Kidney epithelial cell (primary cell): ENCODE measurements at places on chromosomes 5 and 9. TPM values are rescaled to one million over a fixed set of nuclear protein-coding genes. Genes with fewer than 3 reads are reported as not detected.

The PTGDS gene
- 2.0 and 3.8 TPM in 2 replicates for total RNA-seq

The PCDHB10 gene
- 1.6 and 3.4 TPM in 2 replicates for total RNA-seq

The OR1N1 gene
- total RNA-seq: not detected in 2 replicates

The RXRA gene
- total RNA-seq: 15.0 and 19.7 TPM in 2 replicates

The PCDHA13 gene
- total RNA-seq: 0.21 TPM in 1 of 2 replicates, not detected in the other

The PCDHB7 gene
- 0.96 and 1.5 TPM in 2 replicates for total RNA-seq

The GTF3C4 gene
- 17.9 and 21.3 TPM in 2 replicates for total RNA-seq

The PCDH12 gene
- total RNA-seq: not detected in 2 replicates

The TMEM171 gene
- total RNA-seq: 2.9 and 3.0 TPM in 2 replicates

The CAMK2A gene
- not detected in 2 replicates for total RNA-seq

The LCP2 gene
- total RNA-seq: 0.07 and 0.13 TPM in 2 replicates

The FAM151B gene
- total RNA-seq: 1.0 and 3.8 TPM in 2 replicates

DNA sequence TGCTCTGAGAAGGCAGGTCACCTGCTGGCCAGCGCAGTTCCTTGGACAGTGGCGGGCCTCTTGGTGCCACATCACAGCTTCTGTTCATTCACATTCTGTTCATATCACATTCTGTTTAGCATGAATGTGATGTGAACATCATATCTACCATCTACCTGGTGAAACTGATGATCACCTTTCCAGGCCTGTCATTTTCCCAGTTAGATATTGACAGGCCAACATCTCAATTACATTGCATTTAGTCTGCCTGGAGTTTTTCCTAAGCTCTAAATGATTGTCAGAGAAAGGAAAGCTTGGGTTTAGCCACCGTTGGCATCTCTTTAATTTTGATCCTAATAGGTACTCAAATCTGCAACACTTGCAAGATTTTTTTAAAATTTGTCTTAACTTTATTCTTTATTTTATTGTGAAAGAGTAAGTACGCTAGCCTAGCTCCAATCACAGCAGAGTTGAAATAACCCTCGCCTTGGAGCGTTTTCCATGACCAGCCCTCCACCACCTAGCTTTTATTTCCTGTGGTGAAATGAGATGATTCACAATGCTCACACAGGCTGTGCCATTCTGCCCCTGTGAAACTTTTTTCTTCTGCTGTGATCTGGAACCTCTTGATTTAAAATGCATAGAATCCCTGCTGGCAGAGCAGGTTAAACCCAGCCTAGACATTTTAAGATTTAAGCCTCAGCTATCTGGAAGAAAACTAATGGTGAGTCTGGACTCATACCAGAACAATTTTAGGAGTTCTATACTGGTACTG lies 225.0 kb downstream of the ESM1 start:
- peak; percentile 10 for DNase-seq

- DNase-seq: no peak
Measured at GRCh38 chr5:122064992-122065391, 13.1 kb downstream of the LOX start.

GRCh38 chr9:121472446-121472845 lies 27.2 kb downstream of the GGTA1 start:
- no peak for DNase-seq

- no peak for DNase-seq
Measured at GRCh38 chr5:124669956-124670721, 76.3 kb downstream of the ZNF608 start.

DNA sequence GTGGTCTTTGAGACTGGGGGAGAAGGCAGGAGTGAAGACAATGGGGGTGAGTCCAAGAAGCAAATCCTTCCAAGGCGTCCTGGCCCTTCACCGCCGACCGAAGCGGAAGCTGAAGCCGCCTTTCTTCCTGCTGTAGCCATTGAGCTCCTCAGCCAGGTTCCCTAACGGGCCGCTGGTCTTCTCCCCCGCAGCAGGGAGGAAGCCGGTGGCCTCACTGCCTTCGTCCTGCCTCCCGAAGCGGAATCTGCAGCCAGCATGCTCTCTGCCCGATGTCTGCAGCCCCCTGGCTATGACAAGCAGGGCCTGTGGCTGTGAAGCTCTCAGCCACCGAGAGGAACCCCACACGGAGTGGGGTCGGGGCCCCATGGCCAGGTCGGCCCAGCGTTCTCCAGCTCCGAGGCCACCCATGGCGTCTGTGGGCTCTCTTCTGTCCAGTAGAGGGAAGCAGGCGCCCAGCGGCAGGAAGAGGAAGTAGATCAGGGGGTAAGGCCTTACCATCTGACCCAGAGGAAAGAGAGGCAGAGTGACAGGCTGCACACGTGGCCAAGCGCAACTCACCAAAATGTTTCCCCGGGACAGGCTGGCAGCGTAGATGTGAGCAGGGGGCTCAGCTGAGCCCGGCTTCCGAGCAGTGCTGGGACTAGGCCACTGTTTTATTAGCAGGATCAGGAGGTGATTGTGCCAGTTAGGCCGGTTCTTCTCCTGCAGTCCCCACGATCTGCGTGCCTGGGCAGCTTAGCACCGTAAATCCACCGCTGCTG lies 3.1 kb downstream of the QRFP start:
- DNase-seq: no peak

GRCh38 chr5:68137511-68138140 lies 77.9 kb upstream of the PIK3R1 start:
- DNase-seq: no peak

- no peak for DNase-seq
Measured at GRCh38 chr5:96730586-96730985, 68.4 kb downstream of the CAST start.

- no peak for DNase-seq
Measured at GRCh38 chr9:4701526-4701925, 22.2 kb downstream of the CDC37L1 start.

GRCh38 chr5:177301503-177302165 lies 1.9 kb downstream of the RAB24 start:
- no peak for DNase-seq

DNA sequence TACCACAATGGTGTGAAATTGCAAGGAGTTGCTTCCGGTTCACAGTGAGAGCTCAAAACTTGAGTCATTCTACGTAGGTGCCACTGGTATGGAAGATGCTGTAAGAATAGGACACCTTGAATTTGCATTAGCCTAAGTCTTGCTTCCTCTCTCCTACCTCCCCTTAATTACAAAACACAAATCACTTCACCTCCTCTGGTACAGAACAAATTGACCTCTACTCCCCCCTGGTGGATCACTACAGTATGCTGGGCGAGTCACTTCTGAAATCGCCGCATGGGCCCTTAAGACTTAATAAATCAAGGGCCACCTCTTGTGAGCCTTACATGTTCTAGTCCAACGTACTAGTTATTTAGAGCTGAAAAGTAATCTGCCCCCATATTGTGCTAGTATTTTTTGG lies 145.3 kb upstream of the SMARCA2 start:
- no peak for DNase-seq

GRCh38 chr9:34665067-34665380 lies 2.6 kb upstream of the CCL27 start:
- no peak for DNase-seq

GRCh38 chr5:6859951-6860638 lies 146.9 kb downstream of the TENT4A start:
- DNase-seq: no peak

- DNase-seq: no peak
Measured at GRCh38 chr5:126052791-126053190, 370.4 kb upstream of the GRAMD2B start.

DNA sequence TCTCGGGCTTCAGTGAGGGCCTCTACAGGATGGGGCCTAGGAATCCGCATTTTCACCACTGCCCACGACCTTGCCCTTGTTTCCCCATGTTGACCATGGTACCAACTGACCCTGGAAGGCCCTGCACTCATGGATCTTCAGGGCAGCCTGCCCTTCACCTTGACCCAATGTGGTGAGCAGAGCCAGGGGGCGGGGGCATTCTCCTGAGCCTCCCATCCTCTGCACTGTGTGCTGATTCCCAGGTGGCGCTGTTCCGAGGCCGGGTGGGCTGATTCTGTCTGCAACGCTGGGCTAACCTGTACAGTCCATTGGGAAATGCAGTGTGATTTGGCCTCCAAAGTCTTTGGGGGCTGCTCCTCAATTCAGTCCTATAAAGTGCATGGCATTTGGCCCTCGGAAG lies 68.7 kb downstream of the SHB start:
- no peak for DNase-seq

GRCh38 chr5:32232441-32233219 lies 58.5 kb upstream of the GOLPH3 start:
- no peak for DNase-seq

GRCh38 chr5:28400076-28400475 lies 1361.7 kb upstream of the CDH9 start:
- no peak for DNase-seq

- no peak for DNase-seq
Measured at GRCh38 chr5:36701085-36701698, 94.8 kb downstream of the SLC1A3 start.

- peak; percentile 7 for DNase-seq
Measured at GRCh38 chr5:171342362-171343111, 33.5 kb downstream of the TLX3 start.

DNA sequence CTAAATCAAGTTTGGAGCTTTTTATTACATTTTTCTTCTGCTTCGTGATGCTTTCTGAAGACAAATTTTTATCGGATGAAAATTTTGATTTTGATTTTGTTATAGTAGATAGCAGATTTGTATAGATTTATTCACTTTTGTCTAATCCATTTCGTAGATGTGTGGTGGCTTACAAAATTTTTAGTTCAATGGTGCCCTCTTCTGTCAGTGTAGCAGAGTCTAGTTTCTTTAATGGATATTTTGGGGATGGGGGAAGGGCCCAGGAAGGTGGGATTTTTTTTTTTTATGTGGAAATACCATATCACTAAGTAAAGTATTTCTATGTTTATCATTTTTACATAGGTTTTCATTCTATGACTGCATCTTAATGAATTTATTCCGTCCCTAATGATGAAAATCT lies 259.9 kb upstream of the TARS1 start:
- no peak for DNase-seq
